NCI-H1694 (cell line): ENCODE measurements at places on chromosomes 12 and 14.

DNA sequence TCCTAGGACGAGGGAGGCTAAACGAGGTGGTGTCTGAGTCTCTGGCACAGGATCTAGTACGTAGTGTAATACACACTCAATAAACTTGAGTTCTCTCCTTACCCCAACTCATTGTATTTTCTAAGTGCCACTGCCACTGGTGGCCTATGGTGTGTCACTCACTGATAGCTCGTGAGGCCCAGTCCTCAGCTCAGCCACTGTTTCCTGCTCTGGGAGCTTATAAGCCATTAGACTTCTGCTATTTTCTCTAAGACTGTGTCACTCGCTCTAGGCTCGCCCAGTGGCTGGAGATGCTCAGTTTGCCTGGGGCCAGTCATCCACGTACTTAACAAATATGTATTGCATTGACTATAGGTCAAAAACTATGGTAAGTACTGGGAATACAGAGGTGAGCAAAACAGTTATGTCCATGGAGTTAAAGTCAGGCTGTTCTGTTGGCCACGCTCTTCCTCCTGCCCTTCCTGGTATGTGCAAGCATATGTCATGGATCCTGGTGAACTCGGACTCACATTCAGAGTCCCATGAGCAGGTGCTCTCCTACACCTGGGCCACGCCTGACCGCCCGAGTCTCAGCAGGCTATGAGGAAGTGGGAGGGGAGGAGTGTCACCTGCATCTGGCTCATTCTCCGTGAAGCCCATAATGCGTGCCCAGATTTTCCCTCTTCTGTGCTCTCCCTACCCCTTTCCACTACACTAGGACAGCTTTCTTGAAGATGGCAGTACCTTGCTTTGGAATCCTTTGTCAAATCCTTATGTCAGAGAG is 41.6 kb downstream of the DEGS2 start:
- DNase-seq: no peak

- DNase-seq: no peak
These were observed 141.2 kb upstream of the NOS1 start for GRCh38 chr12:117502633-117503032.

DNA sequence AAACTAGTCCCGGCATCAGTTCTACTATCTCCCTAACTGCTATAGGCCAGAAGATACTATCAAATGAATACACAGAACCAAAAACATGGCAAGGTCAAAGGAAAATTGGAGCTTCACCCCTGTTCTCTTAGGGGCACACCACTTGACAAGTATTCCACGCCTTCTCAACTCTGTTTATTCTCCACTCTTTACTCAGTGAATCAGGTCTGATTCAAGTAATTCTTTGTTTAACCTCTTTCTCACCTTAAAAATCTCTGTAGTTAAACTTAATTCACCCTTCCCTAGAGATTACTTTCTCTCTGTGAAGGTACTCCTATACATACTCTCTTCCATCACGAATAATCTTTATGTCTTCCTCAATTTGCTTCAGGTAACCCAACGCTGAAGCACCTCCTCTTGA is 248.9 kb downstream of the MED13L start:
- DNase-seq: no peak

DNA sequence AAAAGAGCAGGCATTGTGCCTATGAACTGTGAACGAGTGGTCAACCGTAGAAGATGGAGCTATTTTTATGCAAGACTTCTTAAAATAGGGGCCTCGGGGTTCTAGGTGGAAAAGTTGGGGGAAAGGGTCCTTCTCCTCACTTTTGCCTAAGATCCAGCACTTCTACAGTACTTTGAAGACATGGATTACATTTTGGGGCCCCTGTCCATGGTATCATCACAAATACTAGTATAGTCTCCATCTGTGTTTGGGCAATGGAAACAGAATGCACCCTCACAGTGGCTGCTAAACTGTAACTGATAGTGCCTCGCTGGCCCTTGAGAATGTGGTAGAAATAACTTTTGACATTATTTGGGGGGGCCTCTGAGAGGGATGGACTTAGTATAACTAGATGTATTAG is 5.5 kb upstream of the CCDC184 start:
- no peak for DNase-seq

DNA sequence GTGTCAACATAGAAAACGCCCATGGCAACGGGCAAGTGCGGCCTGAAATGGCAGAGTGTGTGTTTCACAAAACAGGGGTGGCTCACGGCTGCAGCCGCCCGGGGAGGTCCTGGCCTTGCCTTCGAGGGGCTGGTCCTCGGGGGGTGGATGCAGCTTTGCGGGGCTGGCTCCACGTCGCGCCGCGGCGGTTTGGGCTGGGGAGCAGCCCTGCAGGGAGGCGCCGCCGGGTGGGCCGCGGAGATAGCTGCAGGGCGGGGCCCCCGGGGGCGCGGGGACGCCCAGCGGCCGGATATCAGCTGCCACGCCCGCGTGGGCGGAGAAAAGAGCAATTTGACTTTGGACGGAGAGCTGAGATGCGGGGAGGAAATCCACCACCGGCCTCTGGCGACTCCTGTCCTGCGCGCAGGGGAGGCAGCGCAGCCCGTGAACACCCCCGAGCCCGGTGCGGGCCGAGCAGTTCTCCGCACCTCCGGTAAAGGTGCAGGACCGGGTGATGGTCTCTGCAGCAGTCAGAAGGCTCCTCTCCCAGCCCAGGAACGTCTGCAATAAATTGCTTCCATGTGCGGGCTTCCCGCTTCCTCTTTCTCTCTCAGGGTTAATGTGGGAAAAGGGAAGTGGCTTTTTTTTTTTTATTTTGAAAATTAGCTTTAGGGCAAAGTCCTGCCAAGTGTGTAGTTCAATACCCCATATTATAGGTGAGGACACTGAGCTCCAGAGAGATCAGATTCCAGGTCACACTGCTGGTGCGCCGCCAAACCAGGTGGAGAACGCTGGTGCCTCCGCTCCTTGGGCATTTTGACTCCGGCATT is 110.5 kb downstream of the ARF6 start:
- no peak for DNase-seq

- no peak for DNase-seq
These were observed 34.9 kb downstream of the TRMT5 start for GRCh38 chr14:60945984-60946383.

DNA sequence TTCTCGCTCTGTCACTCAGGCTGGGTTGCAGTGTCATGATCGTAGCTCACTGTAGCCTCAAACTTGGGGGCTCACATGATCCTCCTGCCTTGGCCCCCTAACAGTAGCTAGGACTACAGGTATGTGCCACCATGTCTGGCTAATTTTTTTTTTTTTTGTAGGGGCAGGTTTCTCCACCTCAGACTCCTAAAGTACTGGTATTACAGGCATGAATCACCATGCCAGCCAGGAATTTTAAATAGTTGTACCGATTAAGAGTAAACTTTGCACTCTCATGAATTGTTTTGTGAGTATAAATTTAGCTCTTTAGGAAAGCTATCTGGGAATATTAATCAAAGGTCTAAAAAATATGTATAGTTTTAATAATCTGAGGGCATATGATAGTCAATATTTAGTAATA is 25.5 kb downstream of the YEATS4 start:
- no peak for DNase-seq

DNA sequence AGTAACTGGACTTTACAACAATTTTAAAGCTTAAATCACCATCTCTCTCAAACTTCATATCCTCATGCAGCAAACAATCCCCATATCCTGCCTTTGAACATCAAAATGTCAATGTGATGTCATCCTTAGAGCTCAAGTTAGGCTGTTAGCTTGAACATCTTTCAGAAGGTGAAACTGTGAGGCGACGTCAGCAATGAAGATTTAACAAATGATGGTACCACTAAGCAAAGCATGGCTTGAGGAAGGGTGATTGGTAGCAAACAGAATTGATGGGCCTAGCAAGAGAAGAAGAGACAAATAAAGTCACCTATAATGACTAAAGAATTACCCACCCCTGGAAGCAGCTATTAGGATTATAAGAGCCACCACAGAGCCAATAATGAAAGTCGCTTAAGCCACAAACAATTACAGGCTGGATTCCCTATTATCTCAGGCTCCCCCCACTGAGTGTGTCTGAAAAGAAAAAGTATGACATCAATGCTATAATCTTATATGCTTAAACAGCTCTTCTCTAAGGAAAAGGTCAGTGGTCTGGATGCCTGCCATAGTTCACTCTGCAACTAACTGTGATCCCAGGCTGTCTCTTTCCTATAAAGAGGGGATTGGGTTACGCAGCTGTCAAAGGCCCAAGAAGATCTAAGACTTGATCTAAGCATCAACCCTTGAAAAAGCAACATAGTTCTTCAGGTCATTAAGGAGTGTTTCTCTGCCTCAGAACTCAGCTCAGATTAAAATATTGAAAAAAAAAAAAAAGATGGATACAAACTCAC is 18.1 kb downstream of the EGLN3 start:
- DNase-seq: no peak

DNA sequence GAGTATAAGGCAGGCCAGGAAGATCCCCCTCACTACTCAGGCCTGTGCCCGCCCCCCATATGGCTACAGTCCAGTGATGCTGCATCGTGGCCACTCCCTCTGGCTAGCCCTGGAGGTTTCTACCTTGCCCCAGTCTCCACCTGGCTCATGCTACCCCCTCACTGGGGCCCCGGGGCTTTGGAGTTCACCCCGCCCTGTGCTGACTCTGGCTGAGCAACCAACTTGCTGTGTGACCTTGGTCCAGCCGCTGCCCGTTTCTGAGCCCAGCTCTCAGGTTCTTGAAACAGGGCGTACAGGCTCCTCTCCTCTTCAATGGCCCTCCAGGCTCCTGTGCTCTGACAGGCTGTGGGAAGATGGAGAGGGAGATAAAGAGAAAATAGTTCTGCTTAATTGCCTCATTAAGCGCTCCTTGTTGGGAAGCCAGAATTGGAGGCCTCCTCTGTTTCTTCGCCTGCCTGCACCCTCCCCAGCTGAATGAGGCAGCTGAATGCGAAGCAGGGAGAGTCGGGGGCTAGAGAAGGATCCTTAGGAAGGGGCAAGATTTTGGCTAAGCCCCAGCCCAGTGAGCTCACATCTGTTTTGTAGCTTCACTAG is 138.2 kb upstream of the NCOR2 start:
- no peak for DNase-seq

- DNase-seq: no peak
These were observed 31.8 kb downstream of the CALM1 start for GRCh38 chr14:90428676-90429075.

DNA sequence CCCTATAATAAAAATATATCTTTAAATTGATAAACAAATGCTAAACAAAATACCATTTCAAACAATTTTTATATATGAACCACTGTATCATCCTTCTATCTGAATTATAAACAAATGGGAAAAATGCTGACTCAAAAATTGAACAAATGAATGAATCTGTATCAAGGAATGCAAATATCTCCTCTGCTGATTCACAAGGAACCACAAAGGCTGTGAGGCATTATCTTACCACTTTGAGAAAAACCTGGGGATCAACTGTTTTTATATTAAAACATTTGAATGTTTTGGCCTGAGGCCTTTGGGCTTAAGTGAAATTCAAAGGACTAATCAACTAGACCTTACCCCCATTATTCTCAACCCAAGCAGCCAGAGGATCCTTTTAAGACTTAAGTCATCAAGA is 86.3 kb downstream of the EML5 start:
- no peak for DNase-seq

DNA sequence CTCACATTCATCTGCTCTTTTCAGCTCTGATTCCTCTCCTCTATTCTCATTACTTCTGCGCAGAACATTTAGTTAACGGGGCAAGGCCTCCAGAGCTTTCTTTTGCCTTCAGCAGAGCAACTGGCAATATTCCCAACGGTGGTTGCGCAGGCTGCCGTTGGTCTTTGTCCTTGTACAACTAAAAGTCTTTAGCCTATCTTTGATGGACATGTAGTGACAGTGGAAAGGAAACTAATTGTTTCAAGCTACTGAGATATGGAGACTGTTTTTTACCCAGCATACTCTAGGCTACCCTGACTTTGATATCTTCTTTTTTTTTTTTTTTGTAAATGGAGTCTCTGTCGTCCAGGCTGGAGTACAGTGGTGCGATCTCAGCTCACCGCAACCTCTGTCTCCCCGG is 12.6 kb downstream of the R3HDM2 start:
- DNase-seq: no peak

- DNase-seq: no peak
These were observed 117.5 kb downstream of the UNC79 start for GRCh38 chr14:93548102-93548843.

- DNase-seq: peak; percentile 87
These were observed 785.1 kb downstream of the DIO2 start for GRCh38 chr14:79426103-79426755.

DNA sequence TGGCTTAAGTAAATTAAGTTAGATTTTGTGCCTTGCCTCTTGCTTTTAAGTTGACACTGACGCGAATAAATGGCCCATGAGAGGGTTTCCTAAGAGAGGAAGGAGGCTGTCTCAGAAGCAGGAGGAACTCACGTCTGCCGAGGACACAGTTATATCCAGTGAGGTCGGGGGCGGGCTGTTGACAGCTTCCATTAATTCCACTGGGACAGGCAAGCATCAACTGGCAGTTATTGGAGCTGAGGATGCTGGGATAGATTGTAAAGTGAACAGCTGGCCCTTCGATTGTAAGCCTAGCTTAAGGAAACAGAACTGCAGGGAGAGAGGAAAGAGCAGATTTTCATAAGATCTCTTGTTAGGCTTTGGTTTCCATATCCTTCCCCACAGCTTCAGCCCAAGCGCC is 399.2 kb downstream of the IPO8 start:
- peak; percentile 26 for DNase-seq

DNA sequence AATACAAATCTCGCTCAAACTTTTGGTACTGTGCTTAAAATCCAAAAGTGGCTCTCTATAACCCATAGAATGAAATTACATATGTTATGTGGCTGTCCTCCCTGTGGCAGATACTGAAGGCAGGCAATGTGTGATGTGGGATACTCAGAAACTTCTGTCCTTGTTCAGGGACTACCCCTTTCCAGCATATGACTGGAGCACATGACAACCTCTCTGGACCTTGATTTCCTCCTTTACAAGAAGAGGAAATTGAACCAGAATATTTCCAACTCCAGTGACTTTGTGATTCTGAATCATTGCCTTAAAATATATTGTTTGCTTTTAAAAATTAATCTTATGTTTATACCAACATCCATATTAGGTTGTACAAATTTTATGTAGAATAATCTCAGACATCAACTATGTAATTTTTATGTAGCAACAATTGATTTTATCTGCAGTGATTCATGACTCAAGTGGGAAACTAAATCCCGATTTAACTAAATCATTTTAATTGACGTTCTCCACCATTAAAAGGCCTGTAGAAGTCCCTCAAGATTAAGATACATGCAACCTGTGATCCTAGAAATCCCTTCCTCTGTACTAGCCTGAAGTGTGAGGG is 162.4 kb downstream of the AKAP6 start:
- DNase-seq: no peak

GRCh38 chr12:109222496-109222895 is 86.6 kb downstream of the FOXN4 start:
- DNase-seq: no peak
